ENCODE measurements at places on chromosomes 5 and 9. TPM values are rescaled to one million over a fixed set of nuclear protein-coding genes. Genes with fewer than 3 reads are reported as not detected.

DNA sequence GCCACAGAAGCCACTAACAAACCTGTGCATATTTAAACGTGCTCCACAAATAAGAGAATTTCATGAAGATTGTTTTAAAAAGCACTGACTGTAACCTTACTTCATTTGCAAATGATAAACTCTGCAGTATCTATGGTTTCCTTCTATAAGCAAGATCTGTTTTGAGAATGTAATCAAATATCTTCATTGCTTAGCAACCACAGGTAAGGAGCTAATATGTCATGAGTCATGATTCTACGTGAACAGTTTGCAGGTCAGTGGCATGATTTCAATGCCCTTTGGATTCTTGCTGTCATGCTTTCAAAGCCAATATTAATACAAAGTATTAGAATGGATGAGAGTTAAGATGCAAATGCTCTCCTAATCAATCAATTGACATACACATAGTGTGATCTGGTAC lies 325.0 kb downstream of the EDIL3 start:
- DNase-seq = no peak

GRCh38 chr9:92439921-92440750 lies 15.9 kb upstream of the OMD start:
- DNase-seq = no peak

DNA sequence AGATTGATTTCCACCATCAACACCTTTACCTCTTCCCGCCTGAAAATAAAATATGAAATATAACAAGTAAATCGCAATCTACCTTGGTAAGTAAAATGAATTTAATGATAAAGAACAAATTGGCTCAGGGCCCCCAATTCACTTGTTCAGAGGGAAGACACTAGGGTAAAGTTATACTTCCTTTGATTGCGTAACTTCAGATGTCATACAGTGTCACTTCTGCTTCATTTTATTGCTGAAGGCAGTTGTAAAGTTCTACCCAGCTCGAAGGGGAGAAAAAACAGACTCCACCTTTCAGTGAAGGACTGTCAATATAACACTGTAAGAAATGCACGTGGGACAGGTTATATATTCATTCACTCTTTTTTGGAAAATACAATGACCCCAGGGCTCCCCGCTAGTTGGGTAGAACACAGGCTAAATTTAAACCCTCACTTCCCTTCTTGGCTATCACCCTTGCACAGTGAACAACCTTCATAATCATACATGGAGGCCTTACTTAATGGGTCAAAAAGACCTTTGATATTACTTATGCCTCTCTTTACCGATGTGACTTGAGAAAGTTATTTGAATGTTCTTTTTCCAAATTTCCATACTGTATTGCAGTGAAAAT lies 848.8 kb downstream of the MAT2B start:
- no peak for DNase-seq

Gene SCGB3A2
- not detected for total RNA-seq

Gene ANKRD18B
- total RNA-seq = 1.5 TPM

Gene MYMK
- total RNA-seq = not detected

Gene GNG10
- total RNA-seq = 22.1 TPM

Gene RNF183
- total RNA-seq = 0.39 TPM

Gene ALDH7A1
- 5.7 TPM for total RNA-seq

Gene ST8SIA4
- 35.1 TPM for total RNA-seq

Gene ACTBL2
- total RNA-seq = not detected

Gene UBE2QL1
- total RNA-seq = not detected

Measured in activated CD4-positive, alpha-beta memory T cell treated with anti-CD3 and anti-CD28 coated beads for 36 hours (primary cell).